Inflammatory macrophage treated with lipopolysaccharide for 1 hour (primary cell): ENCODE measurements at places on chromosomes 2 and 18.

DNA sequence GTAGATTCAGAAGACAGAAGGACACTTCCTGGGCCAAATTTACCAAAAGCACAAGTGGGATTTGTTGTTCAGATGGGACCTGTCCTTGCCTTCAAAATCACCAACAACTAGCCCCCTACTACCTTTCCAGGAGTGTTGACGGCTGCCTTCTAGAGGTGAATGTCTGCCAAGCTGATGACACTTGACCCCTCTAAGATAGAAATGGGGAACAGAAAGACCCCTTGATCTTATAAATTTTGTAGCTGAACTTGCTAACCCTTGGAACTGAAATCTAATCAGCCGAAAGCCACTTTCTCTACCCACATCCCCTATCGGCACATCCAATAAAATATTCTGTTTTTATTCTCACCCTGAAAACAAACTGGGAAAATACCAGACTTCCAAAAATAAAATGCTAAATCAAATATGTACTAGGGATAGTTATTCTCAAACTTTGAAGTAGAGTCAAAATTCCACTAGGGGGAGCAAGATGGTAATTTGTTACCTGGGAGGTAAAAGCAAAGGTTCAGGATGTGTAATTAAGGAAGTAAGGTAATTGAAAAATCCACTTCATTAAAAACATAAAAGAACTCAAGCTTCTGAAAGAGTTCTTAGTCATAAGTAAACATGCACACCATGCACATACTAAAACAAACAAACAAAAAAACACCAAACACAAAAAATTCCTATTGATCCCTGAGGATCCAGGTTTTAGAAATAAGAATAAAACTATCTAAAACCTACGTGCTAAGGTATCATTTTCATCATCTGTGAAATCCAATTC lies 119.2 kb downstream of the ANKRD44 start:
- DNase-seq, result peak; percentile 79

- DNase-seq, result no peak
Observed at GRCh38 chr2:9235147-9236044, 28.8 kb downstream of the ASAP2 start.

DNA sequence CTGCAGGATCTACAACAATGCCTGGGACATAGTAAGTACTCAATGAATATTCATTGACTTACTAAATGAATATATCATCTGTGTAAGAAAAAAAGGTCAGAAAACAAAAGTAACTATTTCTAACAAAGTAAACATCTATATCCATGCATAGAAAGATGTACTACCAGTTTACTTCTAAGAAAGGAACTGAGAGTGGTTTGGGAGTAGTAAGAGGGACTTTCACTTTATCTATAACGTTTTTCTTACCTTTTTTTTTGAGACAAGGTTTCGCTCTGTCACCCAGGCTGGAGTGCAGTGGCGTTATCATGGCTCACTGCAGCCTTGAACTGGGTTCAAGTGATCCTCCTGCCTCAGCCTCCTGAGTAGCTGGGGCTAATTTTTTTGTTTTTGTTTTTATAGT lies 25.7 kb downstream of the DHX57 start:
- no peak for DNase-seq

DNA sequence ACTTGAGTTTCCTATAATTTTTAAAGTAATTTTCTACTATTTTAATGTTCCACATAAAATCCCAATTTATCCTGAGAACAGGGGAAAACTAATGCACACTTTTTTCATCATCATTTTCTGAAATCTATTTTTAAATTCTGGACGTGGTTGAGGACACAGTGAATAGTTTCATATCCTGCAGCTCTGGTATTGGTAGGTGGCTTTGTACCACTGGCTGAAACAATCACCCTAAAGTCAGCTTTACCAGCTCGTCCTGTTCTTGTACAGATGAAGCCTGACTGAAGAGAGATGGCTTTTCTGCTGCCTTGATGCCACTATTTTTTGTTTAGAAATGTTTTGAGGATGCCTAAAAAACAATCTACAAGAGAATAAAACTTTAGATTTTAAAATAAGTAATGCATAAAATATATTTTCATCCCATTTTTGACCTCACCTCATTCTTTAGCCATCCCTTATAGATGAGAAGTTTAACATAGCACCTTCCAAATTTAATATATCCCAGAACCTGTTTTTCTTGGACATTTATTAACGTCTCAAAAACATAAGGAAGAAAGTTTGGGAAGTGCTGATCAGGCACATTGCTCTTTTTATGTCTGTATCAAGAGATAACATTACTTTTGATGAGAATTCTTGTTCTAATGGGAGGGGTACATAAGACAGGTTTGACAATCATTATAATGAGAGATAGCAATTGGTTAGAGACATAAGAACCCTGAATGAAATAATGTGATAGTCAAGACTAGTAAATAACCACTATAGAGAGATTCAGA lies 80.9 kb downstream of the GALNT1 start:
- DNase-seq, result no peak

GRCh38 chr18:8142131-8142711 lies 467.0 kb upstream of the RAB12 start:
- DNase-seq, result no peak

DNA sequence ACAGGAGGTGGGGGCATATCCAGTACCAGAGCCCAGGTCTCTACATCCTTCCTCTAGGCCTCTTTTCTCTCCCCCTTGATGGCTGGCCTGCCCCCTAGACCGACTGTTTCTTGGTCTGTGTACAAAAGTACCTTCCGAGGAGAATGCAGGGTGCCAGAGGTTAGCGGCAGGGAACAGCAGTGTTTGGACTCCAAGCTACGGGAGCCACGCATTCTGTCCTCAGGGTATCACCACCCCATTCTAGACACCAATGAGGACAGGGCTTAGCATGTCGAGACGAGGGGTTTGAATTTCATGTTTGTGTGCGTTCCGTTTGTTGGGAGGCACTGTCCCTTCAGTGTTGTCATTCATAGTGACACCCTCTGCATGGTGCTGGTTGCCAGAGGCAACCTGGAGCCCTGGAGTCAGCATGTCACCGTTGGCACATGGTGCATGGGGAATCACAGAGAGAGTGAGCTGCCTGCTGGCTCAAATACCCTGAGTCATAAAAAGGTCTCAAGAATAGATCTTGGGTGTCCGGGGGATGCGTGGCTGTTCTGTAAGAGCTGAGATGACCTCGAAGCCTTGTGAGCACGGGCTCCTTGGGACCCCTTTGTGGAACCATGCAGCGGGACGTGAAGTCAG lies 57.2 kb upstream of the LDLRAD4 start:
- DNase-seq, result no peak
